ENCODE measurements at places on chromosomes 5 and 9.

DNA sequence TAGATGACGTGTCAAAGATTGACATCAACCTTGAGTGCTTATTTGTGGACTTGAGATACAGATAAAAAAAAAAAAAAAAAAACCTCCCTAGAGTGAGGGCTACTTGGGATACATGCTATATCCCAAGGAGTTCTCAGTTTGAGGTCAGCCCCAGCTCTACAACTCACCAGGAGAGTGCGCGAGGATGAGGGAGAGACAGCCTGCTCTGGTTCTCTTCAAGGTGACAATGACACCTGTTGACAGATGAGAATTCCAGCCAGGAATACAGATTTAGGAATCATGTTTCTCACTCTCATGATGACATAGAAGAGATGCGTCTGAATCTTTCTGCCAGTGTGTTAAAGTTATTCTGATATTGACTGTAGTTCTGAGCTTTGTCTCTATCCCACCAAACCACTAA is 24.9 kb upstream of the ARHGAP26 start:
- DNase-seq = no peak

DNA sequence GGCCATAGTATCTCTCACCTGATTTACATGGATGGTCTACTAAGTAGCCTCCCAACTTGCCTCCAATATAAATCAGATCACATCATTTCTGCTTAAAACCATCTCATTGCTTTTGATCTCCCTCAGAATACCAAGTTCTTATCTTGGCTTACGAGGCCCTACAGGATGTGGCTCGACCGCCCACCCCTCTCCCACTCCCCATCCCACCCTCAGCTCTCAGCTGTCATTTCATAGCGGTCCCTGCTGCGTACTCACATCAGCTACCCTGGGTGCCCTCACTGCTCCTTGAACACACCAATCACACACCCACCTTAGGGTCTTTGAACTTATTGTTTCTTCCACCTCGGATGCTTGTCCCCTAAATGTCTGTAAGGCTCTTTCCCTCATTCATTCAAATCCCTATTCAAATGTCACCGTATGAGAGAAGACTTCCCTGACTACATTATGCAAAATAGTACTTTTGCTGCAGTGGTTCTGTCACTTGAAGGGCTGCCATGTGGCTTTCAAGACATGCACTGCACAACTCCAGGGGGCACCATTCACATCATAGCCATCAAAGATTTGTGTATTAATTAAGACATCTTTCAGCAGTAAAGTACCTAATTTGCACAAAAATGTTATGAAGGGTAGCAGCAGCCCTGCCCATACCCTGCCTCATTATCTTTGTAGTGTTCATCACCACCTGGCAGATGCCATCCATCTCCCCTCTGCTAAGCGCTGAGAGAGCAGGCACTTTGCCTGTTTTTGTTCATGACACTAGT is 171.1 kb downstream of the ENC1 start:
- DNase-seq = no peak

- DNase-seq = no peak
Observed at GRCh38 chr9:122382901-122383850, 12.4 kb downstream of the PTGS1 start.

DNA sequence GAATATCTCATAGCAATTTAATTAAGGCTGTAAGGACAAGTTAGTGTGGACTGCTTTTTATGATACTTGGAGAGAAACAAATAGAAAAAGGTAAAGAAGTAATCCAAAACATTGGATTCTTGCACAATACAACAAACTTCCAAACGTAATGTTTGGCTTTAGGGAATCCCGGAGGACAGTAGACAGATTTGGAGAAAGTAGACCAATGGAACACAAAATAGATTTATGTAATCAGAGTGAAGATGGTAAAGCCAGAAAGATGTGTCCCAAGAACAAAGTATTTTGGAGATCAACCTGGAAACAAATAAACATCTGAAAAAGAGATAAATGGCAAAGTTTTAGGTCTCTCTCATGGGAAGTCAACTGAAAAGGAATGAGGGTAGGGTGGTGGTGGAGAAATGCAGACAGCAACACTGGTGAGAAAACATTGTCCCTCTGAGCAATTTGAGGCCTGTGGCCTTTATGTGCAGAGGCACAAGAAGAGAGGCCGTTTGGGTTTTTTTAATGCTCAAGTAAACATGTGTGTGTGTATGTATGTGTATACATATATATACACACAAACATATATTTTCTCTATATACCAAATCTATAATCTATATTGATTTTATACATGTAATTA is 620.6 kb downstream of the PDE4D start:
- no peak for DNase-seq

GRCh38 chr5:41835645-41836044 is 34.6 kb downstream of the OXCT1 start:
- DNase-seq = peak; percentile 75

GRCh38 chr9:69573651-69574050 is 98.5 kb downstream of the APBA1 start:
- no peak for DNase-seq

DNA sequence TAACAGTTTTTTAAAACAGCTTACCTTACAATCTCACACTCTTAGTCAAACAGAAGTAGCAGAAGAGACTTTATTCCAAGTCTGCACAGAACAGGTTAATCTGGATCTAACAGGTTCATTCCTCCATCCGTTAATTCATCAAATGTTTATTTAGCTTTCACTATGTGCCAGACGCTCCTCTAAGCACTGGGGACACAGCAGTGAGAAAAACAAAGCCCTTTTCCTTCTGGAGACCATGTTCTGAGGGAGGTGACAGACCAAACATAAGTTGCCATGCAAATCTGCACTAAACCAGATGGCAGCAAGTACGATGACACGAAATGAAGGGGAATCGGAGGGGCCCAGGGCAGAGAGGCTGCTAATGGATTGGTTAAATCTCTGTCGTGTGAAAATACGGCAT is 17.1 kb upstream of the GLIPR2 start:
- DNase-seq = no peak

GRCh38 chr5:87051502-87052113 is 216.1 kb upstream of the RASA1 start:
- DNase-seq = no peak

- DNase-seq = no peak
Observed at GRCh38 chr5:158591301-158591863, 508.3 kb downstream of the EBF1 start.

DNA sequence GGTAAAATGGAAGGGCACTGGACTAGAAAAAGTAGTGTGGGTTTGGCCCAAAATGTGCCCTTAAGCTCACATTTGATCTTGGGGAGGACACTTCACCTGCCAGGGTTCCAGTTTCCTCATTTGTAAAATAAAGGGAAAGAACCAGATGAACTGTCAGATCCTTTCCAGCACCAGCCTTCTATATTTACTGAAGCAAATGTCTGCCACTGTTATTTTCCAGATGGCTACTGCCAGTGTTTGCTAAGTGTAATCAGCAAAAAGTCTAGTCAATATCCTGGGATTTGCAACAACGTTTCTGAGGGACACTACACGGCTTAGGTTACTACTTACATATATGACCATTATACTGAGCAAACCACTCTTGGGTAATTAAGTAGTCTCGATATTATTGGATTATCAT is 340.3 kb downstream of the KCNN2 start:
- no peak for DNase-seq

DNA sequence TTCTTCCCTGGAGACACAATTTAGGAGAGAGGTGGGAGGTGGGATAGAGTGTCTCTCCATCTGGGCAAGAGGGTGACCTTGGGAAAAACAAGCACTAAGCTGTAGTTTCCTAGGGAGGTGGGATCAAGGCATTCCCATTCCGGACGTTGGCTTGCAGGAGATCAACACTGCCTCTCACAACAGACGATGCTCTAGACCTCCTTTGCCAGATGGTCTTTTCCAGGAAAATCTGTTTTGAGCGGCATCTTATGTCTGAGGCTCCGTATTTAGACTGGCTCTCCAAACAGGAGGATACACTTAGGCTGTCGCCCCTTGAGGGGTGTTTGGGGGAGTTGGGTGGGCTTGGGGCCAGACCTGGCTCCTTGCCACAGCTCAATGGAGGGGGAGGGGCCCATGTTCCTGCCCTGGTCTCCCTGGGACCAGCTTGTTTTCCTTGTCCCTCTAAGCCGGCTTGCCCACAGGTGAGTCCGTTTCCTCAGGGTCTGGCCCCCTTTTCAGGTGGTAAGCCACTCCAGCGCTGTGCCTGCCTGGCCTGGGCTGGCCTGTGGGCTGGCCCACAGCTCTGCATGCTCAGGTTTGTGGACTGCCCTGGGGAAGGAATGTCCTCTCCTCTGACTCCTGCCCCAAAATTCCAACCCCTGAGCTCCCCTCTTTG is 2.4 kb downstream of the PSD2 start:
- DNase-seq = peak; percentile 62

DNA sequence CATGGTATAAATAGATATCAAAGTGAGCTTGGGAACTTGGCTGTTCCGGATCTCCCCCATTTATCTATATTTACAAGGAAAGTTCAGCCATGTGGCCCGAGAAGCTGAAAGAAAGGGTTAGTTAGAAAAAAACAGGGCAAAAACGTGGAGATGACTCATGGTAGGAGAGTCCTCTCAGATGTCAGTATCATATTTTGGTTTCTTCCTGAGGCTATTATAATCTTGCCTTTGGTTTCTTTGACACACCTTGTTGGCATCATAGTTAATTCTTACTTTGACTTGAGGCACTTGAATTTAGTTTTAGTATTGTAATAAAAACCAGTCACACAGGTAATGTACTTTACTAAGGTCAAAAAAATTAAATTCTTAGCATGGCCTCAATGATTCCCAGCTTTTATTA is 59.9 kb downstream of the GABRA6 start:
- DNase-seq = no peak

GRCh38 chr9:27800159-27800558 is 226.9 kb upstream of the C9orf72 start:
- no peak for DNase-seq

- DNase-seq = no peak
Observed at GRCh38 chr5:175457466-175457865, 13.5 kb upstream of the DRD1 start.

- DNase-seq = peak; percentile 31
Observed at GRCh38 chr5:140011297-140011802, 31.7 kb downstream of the NRG2 start.

- no peak for DNase-seq
Observed at GRCh38 chr5:76406673-76407072, 3.6 kb downstream of the IQGAP2 start.

DNA sequence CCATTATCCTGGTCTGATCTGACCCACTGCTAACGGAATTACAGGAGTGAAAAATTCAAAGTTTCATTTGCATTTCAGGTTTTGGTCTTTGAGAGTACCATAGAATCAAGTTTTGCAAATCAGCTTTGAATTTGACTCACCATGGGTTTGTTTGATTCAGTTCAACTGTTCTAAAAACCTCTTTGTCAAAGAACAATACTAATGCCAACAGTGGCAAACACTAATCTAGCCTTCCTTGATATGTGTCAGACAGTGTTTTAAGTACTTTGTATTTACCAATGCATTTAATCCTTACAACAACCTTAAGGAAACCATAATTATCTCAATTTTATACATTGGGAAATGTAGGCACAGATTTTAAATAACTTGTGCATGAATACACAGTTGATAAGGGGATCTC is 10.1 kb upstream of the FSD1L start:
- DNase-seq = no peak

- DNase-seq = peak; percentile 43
Observed at GRCh38 chr5:94021246-94021645, 279.8 kb upstream of the POU5F2 start.

DNA sequence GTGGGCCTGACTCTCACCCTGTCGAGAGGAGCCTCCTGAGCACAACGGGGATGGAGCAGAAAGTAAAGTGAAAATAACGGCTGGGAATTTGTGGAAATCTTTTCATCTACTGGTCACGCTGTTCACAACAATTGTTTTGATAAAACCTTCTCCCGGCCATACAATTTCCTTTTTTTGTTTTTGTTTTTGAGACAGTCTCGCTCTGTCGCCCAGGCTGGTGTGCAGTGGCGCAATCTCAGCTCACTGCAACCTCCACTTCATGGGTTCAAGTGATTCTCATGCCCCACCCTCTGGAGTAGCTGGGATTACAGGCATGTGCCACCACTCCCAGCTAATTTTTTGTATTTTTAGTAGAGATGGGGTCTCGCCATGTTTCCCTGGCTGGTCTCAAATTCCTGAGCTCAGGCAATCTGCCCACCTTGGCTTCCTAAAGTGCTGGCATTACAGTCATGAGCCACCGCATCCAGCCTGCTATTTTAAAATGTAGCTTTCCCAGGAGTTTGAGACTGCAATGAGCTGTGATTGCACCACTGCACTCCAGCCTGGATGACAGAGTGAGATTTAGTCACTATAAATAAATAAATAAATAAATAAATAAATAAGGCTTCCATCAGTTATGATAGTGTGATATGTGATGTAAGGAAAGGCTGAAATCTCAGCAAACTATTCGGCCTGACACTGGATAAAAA is 73.5 kb upstream of the PTGER4 start:
- DNase-seq = no peak

GRCh38 chr9:88994469-88995199 is 3.4 kb downstream of the S1PR3 start:
- no peak for DNase-seq

DNA sequence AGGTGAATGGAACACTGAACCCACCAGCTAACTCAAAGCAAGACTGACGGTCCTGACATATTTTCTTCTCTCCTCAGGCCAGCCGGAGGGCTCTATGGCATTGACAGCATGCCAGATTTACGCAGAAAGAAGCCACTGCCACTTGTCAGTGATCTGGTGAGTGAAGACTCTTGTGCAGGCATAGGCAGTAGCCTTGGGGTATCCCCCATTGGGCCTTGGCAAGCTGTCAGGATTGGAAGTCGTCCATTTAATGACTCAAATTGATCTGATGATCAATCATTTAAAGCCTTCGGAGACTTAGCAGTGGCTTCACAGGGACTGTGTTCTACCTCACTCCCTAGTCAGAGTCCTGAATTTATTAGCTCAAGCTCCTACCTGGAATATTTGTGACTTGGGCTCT is 119.7 kb upstream of the RUSC2 start:
- no peak for DNase-seq

GRCh38 chr9:78714576-78714975 is 417.7 kb downstream of the PSAT1 start:
- DNase-seq = peak; percentile 29

GRCh38 chr5:96734871-96735325 is 72.7 kb downstream of the CAST start:
- no peak for DNase-seq

GRCh38 chr9:134937566-134938345 is 20.0 kb upstream of the FCN1 start:
- no peak for DNase-seq

- DNase-seq = no peak
Observed at GRCh38 chr5:151317871-151318270, 14.3 kb upstream of the SLC36A3 start.

DNA sequence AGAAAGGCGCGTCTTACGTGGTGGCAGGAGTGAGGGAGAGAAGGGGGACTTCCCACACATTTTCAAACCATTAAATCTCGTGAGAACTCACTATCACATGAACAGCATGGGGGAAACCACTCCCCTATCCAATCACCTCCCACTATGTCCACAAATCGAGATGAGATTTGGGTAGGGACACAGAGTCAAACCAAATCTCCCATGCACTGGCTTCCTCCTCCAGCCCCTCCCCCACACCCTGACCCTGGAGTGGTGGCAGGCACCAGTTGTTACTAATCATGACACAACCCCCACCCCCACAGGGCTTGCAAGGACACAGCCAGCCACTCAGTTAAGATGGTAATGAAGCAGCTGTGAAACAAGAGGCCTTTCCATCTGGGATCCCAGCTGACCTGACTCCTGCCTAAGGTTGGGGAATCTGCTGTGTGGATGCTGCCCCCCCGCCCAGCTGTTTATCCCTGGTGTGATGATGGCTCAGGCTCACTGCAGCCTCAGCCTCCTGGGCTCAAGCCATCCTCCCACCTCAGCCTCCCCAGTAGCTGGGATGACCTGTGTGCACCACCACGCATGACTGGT is 57.1 kb upstream of the FUBP3 start:
- no peak for DNase-seq
